Esophagus squamous epithelium (tissue), 5 donors: ENCODE measurements at places on chromosomes 16 and 17.

DNA sequence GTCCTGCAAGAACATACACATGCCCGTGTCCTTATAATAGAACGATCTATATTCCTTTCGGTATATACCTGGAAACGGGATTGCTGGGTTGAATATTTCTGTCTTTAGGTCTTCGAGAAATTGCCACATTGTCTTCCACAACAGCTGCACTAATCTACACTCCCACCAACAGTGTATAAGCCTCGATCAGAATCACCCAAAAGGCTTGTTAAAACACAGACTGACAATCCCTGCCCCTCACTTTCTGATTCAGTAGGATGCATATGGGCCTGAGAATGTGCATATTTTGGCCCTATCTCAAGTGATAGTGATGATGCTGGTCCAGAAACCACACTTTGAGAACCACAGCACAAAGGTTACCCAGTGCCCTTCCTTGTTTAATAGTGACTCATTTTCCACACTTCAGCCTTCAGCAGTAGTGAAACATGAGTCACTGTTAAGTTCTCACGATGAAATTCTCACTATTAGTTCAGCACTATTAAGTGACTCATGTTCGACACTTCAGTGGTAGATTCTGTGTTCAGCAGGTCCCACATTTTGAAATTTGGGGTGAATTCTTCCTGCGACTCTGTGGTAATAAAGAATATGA lies 215.6 kb downstream of the GRIN2A start:
- DNase-seq = no peak

DNA sequence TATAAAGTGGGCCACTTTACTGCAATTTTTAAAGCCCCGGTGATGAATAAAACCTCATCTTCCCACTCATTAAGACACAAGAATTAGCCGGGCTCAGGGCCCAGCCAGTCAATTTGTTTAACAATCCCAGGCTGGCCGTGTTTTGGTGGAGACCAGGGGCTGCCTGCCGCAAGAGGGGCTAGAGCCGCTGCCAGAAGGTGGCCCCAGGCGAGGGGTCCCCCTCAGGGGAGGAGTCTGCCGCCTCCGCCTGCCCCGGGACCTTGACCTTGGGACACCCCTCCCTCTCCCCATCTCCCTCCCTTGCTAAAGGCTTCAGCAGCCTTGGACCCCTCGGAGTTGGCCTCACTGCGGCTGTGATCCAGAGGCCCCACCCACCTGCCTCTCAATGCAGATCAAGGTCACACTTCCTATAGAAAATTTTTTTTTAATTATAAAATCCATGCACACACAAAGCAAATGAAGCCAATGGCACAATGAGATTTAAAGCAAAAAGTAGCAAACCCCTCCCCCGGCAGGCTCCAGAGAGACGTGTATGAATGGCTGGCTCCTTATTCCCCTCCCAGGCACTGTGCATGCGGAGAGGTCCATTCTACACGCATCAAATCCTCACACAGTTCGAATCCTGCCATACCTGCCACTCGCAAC lies 23.0 kb upstream of the SLC38A10 start:
- no peak for DNase-seq

DNA sequence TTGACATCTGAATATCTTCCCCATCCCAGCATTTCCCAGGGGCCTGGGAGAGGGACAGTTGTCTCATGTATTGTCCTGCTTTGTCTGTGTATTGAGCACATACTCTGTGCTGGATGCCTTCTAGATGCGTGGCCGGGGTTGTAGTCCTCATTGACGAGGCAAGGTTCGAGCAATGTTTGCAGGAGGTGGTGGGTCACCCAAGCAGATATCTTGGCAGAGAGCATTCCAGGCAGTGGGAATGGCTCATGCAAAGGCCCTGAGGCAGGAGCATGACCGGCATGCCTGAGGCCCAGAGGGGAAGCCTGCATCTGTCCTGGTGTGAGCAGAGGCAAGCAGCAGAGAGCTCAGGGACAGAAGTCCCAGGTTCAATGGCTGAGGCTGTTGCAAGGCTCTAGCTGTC lies 17.5 kb downstream of the KRT33A start:
- DNase-seq = no peak

DNA sequence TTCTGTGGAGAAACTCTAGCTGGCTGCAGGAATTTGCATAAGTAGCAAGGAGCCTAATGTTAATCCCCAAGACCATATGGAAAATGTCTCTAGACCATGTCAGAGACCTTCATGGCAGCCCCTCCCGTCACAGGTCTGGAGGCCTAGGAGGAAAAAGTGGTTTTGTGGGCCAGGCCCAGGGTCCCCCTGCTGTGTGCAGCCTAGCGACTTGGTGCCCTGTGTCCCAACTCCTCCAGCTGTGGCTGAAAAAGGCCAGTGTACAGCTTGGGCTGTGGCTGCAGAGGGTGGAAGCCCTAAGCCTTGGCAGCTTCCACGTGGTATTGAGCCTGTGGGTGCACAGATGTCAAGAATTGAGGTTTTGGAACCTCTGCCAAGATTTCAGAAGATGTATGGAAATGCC lies 306.9 kb upstream of the CA10 start:
- DNase-seq = no peak

DNA sequence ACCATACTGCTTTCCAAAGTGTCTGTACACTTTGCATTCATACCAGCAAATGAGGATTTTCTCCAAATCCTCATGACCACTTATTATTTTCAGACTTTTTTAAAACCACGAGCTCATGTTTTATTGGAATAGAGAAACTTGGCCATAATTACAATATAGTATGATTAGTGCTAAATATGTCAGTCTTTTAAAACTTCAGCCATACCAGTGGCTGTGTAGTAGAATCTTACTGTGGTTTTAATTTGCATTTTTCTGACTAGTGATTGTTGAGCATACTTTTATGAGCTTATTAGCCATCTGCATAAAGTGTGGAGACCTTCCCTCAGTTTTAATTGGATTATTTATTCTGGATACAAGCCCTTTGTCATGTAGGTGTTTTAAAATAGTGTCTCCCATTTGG lies 57.8 kb downstream of the NLK start:
- no peak for DNase-seq

- DNase-seq = no peak
Observed at GRCh38 chr17:7083592-7083991, 3.5 kb upstream of the CLEC10A start.

GRCh38 chr16:13552062-13552959 lies 367.6 kb upstream of the ERCC4 start:
- no peak for DNase-seq

DNA sequence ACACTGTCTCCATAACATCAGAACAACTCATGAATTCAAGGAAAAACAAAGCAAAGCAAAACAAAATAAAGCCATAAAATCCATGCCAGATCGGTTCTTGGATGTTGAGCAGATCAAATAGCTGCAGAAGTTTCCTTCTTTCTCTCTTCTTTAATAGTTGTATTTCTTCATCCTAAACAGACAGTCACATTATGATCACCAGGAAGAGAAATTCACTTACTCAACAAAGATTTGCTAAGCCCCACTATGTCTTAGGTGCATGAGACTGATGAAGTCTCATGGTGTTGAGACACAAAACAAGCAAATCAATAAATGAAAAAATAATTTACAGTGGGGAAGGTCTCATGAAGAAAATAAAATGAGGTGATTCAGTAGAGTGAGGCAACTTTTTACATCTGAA lies 72.8 kb downstream of the WIPI1 start:
- DNase-seq = no peak

- DNase-seq = no peak
Observed at GRCh38 chr16:13109171-13109570, 207.8 kb downstream of the SHISA9 start.

DNA sequence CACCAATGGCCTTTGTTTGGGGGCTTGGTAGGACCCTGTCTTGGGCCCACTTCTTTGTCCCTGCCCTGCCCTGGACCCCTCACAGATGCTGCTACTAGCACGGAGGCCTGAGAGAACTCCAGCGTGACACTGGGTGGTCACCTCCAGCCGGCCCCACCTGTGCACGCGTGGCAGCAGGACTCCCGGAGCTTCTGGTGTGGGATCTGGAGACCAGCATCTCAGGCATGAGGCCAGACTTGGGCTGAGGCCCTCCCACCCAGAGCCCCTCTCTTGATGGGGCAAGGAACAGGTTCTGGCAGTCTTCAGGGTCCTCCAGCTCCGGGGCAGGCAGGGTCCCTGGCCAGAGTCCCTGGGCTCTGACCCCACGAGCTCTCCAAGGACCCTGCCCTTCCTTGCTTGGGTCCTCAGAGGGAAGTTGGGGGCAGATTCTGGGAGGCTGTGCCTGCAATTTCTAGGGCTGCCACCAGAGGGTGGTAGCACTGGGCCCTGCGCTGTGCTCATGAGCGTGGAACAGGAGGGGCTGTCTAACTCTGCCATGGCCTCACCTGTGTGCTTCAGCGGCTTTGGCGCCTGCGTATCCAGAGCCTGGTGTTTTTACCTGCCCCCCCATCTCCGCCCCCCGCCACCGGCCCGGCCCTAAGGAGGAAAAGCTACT lies 3.1 kb upstream of the BAIAP3 start:
- DNase-seq = no peak

DNA sequence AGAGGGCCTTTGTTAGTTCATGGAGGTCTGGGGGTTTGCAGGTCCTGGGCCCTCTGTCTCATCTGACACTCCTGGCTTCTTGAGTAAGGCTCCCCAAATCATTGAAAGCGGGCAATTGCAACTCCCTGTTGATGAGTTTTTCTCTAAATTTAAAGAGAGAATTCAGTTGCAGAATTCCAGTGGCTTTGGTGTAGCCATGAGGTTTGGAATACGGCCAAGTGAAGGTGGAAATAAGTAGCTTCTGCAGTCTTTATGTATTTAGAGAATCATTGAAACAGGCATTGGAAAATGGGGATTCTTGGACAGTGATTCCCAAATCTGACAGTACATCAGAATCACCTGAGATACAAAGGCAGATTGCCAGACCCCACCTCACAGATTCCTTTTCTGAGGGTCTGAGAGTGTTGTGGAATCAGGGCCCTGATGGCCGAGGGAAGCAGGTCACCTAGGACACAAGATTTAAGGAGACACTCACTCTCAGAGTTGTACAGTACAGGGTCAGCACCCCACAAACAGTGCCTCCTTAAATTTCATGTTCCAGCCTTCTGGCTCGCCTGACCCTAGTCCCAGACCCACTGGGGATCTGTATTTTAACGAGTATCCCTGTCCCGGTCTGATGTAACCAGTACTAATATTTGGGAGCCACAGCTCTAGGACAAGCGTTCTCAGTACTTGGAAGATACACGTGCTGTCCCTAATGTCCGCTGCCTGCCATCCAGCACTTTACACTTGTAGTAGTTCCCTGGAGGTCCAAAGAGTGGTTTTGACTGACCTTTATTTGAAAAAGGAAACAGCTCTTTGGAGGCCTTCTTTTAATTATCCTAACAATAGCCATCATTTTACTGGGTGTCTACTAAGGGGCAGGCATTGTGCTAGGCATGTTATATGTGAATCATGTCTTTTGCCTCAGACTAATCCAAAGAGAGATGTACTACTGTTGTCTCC lies 37.8 kb downstream of the YPEL2 start:
- no peak for DNase-seq
